Kasumi-1 (cell line): ENCODE measurements at places on chromosomes 5 and 9.

GRCh38 chr5:43245724-43246385 lies 53.8 kb downstream of the NIM1K start:
- no peak for DNase-seq

GRCh38 chr5:157608972-157609565 lies 33.5 kb upstream of the ADAM19 start:
- DNase-seq: no peak

DNA sequence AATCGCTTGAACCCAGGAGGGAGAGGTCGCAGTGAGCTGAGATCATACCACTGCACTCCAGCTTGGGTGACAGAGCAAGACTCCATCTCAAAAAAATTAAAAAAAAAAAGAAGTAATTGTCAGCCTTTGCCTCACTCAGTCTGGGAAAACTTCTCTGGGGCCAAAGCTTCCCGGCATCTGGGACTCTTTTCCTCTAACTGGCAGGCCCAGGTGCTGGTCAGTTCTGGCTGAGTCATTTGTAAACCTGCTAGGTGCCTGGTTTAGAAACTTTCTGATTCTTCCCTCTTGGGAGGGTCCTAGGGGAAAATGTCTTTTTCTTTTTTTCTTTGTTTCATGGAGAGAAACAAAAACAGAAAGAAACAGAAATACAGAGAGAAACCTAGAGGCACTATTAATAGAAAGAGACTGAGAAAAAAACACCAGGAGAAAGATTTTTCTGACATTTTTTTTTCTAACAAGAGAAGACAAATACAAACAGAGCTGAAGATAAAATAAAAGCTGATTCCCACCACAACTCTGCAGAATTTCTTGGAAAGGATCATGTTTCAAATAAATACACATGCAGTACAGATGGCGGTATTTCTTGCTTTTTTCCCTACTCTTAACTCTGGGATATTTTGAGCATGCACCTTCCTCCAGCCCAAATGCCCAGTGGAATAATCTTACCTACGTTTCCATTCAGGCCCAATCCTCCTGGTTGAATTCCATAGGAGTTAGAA lies 22.1 kb upstream of the UBAP2 start:
- DNase-seq: no peak

GRCh38 chr5:129284010-129284409 lies 176.1 kb upstream of the ADAMTS19 start:
- DNase-seq: no peak
